ENCODE measurements at places on chromosomes 7 and 10. TPM values are rescaled to one million over a fixed set of nuclear protein-coding genes. Genes with fewer than 3 reads are reported as not detected.

The PLPP4 gene
- total RNA-seq: 13.4 TPM

The UTF1 gene
- not detected for total RNA-seq

The FAM241B gene
- 4.3 TPM for total RNA-seq

The NPC1L1 gene
- total RNA-seq: not detected

The ICA1 gene
- not detected for total RNA-seq

The SRRM3 gene
- 1.4 TPM for total RNA-seq

The FRAT2 gene
- total RNA-seq: 4.7 TPM

The MRLN gene
- total RNA-seq: not detected

The HECW1 gene
- 1.7 TPM for total RNA-seq

The GIMAP6 gene
- not detected for total RNA-seq

The VIPR2 gene
- total RNA-seq: not detected

The PDZD7 gene
- total RNA-seq: 1.4 TPM

The COBL gene
- not detected for total RNA-seq

The COL26A1 gene
- 1.2 TPM for total RNA-seq

The IQUB gene
- total RNA-seq: not detected

The BICC1 gene
- 15.2 TPM for total RNA-seq

The PBLD gene
- 2.5 TPM for total RNA-seq

The FAM25C gene
- not detected for total RNA-seq

The SPDYE11 gene
- total RNA-seq: not detected

The TRPV5 gene
- total RNA-seq: not detected

The PTPN12 gene
- 11.5 TPM for total RNA-seq

The GARIN1A gene
- 0.02 TPM for total RNA-seq

The DRGX gene
- 0.10 TPM for total RNA-seq

The MUC3A gene
- not detected for total RNA-seq

The ZFAND2A gene
- 49.9 TPM for total RNA-seq

The ACSM6 gene
- not detected for total RNA-seq

The GTF2IRD1 gene
- total RNA-seq: 9.9 TPM

The METTL27 gene
- not detected for total RNA-seq

The TMEM196 gene
- not detected for total RNA-seq

The BLVRA gene
- 40.1 TPM for total RNA-seq

The PYROXD2 gene
- total RNA-seq: 1.8 TPM
